ENCODE measurements at places on chromosomes 13 and 19. TPM values are rescaled to one million over a fixed set of nuclear protein-coding genes. Genes with fewer than 3 reads are reported as not detected.

Gene KIR2DL3
- polyA plus RNA-seq = not detected

Gene KBTBD6
- polyA plus RNA-seq = 21.1 TPM

Gene DCLK1
- polyA plus RNA-seq = 6.2 TPM

Gene NCR1
- polyA plus RNA-seq = 0.10 TPM

Gene ACP7
- polyA plus RNA-seq = 0.53 TPM

Gene CGB2
- not detected for polyA plus RNA-seq

Gene ZNF132
- polyA plus RNA-seq = 16.2 TPM

Gene ZNF563
- 4.2 TPM for polyA plus RNA-seq

Gene TMIGD2
- polyA plus RNA-seq = 0.44 TPM

Gene SYNE4
- 13.5 TPM for polyA plus RNA-seq

Gene OR7C1
- polyA plus RNA-seq = 0.31 TPM

Gene KLF5
- 42.1 TPM for polyA plus RNA-seq

Gene TNNI3
- 3.2 TPM for polyA plus RNA-seq

Gene POSTN
- polyA plus RNA-seq = 271 TPM

Gene BEST2
- polyA plus RNA-seq = not detected

Gene LGALS4
- 2.1 TPM for polyA plus RNA-seq

Gene ANKRD24
- polyA plus RNA-seq = 0.89 TPM

Gene ZNF497
- 3.3 TPM for polyA plus RNA-seq

Gene PALM
- 92.4 TPM for polyA plus RNA-seq

Gene FXYD1
- 25.4 TPM for polyA plus RNA-seq

Gene POLD1
- 34.4 TPM for polyA plus RNA-seq

Gene COL4A2
- polyA plus RNA-seq = 603 TPM

Gene MTIF3
- 82.4 TPM for polyA plus RNA-seq

Gene BAX
- 73.4 TPM for polyA plus RNA-seq

Gene ZNF222
- 10.3 TPM for polyA plus RNA-seq

Gene PLEKHG2
- 85.5 TPM for polyA plus RNA-seq

Gene ITGBL1
- polyA plus RNA-seq = 0.71 TPM

Gene APOC4
- not detected for polyA plus RNA-seq

Gene OR7D2
- 0.13 TPM for polyA plus RNA-seq

Gene COQ8B
- 34.9 TPM for polyA plus RNA-seq

Gene EDDM13
- polyA plus RNA-seq = 2.2 TPM

Gene LGALS7B
- polyA plus RNA-seq = not detected

Gene LILRB2
- 0.87 TPM for polyA plus RNA-seq

Gene ELOF1
- 50.0 TPM for polyA plus RNA-seq

Gene ERICH6B
- 1.0 TPM for polyA plus RNA-seq

Gene GIPR
- polyA plus RNA-seq = 0.65 TPM

Gene GTF2F2
- polyA plus RNA-seq = 28.3 TPM

Gene SULT2A1
- polyA plus RNA-seq = 0.12 TPM

Gene SLITRK6
- polyA plus RNA-seq = 12.5 TPM

Gene NANOS3
- 1.8 TPM for polyA plus RNA-seq

Gene SRRM5
- polyA plus RNA-seq = 0.69 TPM

Gene ZNF443
- polyA plus RNA-seq = 9.7 TPM

Gene ODAD3
- 1.6 TPM for polyA plus RNA-seq

Gene ZNF541
- 0.26 TPM for polyA plus RNA-seq

Gene WASF3
- polyA plus RNA-seq = 46.6 TPM

Gene FFAR1
- 0.35 TPM for polyA plus RNA-seq

Gene NMRK2
- polyA plus RNA-seq = not detected

Measured in right renal pelvis (tissue), 4 donors.